GM23248 (cell line): ENCODE measurements at places on chromosomes 2 and 18.
A peak's percentile ranks its signal among the peaks of the same experiment; 100 is the strongest.

GRCh38 chr2:176152350-176153181 lies 1.2 kb downstream of the HOXD4 start:
- DNase-seq: no peak

DNA sequence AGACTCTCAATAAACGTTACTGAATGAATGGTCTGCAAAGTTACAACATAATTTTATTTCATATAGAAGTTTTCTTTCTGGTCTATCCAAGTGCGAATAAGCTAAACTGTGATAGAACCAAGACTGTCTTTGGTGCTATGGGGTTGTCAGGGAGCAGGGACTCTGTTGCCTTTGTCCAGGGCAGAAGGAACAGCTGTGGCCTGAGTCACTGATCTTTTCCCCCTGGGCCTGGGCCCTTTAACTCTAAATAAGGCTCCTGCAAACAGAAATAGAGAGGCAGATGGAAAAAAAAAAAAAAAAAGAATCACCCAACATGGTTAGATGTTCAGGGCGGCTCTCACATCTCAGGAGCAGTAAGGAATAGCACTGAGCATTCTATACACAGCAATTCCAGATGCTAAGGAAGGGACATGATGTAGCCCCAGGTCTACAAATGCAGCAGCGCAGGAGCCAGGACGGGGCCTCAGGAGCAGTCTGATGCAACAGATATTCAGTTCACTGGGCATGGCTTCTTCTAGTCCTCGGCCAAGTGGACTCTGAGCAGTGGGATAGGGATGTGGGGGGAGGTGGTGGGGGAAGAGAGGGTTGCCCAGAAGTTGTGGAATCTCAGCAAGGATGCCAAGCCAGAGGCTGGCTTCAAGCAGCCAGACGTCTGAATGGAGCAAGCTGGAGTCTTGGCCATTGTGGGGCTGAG lies 247.1 kb upstream of the SIX2 start:
- DNase-seq: no peak

DNA sequence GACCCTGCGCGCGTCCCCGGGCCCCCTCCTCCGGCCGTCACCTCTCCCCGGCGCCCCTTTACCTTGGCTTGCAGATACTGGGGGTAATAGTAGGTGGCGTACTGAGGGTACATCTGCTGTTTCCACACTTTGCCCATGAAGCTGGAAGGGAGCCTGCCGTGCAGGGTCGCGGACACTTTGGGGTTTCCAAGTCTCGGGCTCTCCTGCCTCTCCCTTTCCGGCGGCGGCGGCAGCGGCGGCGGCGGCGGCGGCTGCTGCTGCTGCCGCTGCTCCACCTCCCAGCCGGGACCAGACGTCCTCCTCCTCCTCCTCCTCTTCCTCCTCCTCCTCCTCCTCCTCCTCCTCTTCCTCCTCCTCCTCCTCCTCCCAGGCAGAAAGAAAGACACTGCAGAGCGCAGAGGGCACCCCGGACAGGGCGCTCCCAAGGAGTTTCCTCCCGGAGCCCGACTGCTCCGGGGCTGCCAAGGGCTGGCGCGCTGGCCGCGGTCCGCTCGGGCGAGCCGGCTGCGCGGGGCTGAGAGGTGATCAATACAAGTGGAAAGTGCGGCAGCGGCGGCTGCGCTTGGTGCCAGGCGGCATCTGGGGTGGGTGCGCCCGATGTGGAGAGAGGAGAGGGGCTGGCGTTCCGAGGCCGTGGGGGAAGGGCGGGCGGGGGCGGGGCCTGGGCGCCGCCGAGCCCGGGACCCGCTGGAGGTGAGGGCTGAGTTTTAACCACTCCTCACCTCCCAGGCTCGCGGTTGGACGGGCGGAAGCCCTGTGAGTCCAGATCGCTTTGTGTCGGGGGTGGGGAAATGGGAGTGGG lies at the start of gene RBMS1:
RBMS1 (minus strand) TSS at position 581 of the 802 bp plus-strand sequence; CDS start at position 137, 444 bp downstream.
- peak; percentile 72 for DNase-seq

DNA sequence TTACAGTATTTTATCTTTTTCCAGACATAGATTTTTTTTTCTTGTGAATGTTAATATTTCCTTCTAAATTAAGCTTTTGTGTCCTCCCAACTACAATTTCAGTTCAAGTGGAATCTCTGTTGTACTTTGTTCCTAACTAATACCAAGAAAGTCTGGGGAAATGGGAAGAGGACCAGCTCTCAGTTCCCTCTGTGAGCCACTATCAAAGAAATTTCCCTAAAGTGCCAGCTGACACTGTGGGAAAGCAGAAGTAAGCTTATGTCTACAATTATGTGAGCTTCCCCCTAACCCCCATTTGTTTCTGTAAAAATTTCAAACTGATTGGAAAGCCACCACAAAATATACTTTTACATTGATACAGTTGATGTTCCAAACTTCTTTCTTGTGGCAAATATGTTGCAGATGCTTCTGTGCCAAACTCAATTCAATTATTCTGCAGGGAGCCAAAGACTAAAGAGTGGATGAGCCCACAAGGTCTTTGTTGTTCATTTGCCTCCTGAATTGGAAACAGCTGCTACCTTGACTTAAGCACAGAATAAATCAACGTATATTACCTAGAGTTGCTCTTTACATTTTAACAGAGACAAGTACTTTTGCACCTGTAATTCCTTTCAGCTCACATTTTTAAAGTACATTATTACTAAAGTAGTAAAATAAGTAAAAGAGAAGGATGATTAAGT lies 306.6 kb downstream of the PTH2R start:
- DNase-seq: no peak

- no peak for DNase-seq
Observed at GRCh38 chr2:47629501-47630460, 153.2 kb upstream of the MSH6 start.

DNA sequence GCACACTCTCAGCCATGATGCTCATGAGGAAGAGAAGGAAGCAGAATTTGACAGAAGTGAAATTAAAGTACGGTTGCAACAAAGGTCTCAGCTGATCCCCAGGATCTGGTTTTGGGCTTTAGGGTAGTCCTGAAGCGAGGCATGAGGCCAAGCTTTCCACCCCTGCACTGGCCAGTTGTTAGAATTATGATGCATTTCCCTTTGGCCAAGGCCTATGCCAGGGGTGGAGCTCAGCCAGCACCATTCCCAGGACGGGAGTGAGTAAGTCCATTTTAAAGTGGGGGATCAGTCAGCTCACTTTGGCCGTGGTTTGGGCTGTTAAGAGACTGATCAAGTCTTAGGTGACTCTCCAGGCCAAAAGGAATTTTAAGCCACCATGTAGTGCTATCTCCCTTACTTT lies 314.5 kb upstream of the MMADHC start:
- peak; percentile 90 for DNase-seq
